Amygdala (tissue), 56 donors: ENCODE measurements at places on chromosomes 7 and 10.

- peak; percentile 84 for DNase-seq
These were observed 174.2 kb downstream of the PTN start for GRCh38 chr7:137169282-137169698.

DNA sequence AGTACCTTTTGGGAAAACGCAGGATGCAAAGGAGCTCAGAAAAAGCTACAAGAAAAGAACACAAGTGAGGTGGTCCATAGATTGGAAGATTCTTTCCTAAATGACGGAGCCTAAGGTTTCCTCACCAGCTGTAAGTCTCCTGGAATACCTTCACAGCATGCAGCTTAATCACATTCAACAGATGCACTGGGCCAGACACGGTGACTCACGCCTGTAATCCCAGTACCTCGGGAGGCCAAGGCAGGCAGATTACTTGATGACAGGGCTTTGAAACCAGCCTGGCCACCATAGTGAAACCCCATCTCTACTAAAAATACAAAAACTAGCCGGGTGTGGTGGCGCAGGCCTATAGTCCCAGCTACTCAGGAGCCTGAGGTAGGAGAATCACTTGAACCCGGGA, 228.7 kb downstream of the FRMD4A start:
- no peak for DNase-seq

DNA sequence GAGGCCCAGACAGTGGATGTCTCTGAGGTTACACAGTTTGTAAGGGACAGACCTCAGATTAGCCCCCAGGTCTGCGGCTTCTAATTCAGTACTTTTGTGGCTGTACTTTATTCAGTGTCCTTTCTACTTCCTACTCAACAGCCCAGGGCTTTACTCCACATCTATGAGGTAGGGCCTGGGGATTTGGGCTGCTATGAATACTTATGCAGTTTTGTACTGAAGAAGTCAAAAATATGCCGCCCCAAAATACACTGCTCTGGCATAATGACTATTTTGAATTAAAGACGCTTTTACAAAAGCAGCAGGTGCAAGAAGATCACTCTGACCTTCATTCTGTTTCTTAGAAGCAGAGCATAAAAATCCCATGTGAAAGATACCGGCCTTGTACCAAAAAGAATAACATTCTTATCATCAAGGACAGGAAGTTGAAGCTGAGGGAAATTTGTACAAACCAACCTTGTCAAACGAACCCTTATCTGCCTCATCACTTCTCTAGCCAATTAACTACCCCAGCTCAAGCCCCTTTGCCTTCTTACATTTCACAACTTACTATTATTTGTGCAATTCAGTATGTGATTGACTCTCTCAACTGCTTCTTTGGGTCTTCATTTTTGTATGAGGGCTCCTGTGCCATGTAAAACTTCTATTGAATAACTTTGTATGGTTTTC, 26.1 kb upstream of the TRUB1 start:
- no peak for DNase-seq

GRCh38 chr7:50147951-50148808, 55.1 kb upstream of the ZPBP start:
- no peak for DNase-seq

DNA sequence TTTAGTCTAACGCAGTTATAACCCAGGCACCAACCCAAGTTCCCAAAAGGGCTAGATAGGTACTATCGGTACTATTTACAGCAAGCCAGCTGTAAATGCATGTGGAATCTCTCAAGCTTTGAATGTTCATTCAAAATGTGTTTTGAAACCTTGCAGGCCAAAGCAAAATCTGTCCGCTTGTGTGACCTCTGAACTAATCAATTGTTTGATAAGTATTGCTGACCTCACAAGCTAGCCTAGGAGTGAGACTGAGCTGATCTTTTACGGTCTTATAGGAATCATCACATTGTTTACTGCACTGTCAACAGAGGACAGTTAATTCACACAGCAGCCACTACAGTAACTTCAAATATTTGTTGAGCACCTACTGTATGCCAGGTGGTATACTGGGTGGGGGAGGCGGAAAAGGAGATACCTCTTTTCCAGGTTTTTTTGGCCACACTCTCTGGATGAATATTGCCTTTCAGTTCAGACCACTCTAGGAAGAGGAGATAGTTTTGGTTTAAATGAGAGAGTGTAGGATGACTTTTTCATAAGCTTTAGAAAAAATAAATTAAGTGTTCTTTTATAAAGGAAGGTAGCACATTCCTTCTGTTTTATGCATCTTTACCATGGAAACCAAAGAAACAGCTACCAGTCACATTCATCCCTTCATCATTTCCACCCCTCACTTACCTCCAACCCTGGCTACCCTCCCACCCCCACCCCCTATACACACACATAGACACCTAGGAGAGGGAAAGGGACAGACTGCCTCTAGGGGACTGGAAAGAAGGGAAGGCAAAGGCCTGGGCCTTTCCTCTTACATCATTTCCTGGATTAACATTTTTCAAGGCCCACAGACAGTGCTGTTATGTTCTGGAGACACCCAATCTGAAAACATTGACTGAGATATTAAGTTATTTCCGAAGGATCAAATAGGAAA, 2.4 kb downstream of the PAPSS2 start:
- no peak for DNase-seq

DNA sequence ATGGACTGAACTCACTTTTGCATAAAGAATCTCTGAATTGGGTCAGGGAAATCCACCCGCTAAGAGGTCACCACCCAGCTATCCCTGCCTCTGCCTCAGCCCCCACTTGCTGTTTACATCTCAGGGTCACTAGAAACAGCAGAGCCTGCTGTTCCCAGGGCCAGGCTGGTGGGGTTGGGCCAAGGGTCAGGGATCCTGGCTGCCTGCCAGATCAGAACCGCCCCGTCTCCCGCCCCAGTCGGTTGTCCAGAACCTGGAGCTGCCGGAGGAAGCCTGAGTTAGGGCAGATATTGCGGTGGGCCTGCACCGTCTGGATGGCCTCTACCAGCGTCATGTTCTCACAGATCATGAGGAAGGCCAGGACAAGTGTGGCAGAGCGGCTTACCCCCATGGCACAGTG, 17.0 kb upstream of the SAMD8 start:
- no peak for DNase-seq

- no peak for DNase-seq
These were observed 4.3 kb upstream of the YKT6 start for GRCh38 chr7:44196450-44196872.

GRCh38 chr7:105580022-105580740, 1.1 kb downstream of the EFCAB10 start:
- DNase-seq: no peak

GRCh38 chr7:20403331-20403730, 72.6 kb downstream of the ITGB8 start:
- DNase-seq: no peak

- DNase-seq: no peak
These were observed 73.5 kb upstream of the EEPD1 start for GRCh38 chr7:36079446-36080025.

DNA sequence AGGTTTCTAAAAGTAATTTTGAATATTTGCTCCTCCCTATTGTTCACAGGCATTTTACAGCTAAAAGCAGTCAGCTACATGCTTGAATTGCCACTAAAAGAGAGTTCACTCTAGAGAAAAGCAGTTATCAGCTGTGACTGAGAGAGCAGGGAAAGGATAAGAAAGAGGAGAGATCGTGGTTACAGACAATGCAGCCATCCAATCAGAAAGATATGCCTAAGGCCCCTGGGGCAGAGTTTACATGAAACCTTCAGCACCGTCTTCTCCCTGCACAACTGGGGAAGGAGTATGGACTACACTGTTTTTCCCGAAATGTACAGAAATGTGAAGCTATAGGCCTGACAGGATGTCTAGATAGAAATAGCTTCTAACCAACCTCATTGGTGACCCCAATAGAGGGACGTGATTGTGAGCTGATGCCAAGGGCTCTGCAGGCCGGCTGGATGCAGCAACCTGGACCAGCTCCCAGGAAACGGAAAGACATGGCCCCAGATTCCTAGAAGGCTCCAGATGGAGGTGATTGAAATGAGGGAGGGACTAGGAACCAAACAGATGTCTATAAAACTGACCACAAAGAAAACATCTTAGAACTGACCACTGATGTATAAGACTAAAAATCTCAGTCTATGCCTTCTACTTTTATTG, 3.2 kb upstream of the VSTM4 start:
- DNase-seq: no peak
